ENCODE measurements at places on chromosomes 11 and 22.
A peak's percentile ranks its signal among the peaks of the same experiment; 100 is the strongest.

DNA sequence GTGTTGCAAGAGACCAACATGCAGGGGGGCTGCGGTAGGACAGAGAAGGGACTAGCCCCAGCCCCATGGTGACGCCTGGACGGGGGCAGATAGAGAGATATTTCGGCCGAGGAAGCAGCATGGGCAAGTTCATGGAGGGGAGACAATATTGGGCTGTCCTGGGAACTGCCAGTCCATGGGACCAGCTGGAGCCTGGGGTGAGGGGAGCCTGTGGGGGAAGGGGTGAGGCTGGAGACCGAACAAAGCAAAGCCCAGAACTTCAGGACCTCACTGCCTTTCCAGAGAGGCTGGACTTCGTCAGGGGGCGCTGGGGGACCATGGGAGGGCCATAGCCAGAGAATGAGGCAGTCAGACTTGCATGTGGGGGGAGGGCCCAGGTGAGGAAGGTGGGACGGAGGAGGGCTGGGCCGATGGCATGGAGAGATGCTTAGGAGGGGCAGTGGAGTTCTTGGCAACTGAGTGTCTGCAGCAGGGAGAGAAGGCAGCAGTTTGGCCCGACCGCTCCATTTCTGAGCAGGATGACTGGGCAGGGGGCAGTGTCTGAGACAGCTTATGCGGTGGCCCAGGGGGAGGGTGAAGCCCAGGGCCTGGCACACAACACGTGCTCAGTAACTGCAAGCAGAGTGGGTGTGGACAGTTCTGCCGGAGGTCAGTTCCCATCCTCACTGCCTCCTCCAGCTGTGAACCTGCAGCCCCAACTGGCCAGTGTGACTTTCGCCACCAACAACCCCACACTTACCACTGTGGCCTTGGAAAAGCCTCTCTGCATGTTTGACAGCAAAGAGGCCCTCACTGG, 712 bp downstream of the UPK3A start:
- DNase-seq, result peak; percentile 4

GRCh38 chr11:95895815-95896214, 28.1 kb downstream of the MTMR2 start:
- DNase-seq, result no peak

DNA sequence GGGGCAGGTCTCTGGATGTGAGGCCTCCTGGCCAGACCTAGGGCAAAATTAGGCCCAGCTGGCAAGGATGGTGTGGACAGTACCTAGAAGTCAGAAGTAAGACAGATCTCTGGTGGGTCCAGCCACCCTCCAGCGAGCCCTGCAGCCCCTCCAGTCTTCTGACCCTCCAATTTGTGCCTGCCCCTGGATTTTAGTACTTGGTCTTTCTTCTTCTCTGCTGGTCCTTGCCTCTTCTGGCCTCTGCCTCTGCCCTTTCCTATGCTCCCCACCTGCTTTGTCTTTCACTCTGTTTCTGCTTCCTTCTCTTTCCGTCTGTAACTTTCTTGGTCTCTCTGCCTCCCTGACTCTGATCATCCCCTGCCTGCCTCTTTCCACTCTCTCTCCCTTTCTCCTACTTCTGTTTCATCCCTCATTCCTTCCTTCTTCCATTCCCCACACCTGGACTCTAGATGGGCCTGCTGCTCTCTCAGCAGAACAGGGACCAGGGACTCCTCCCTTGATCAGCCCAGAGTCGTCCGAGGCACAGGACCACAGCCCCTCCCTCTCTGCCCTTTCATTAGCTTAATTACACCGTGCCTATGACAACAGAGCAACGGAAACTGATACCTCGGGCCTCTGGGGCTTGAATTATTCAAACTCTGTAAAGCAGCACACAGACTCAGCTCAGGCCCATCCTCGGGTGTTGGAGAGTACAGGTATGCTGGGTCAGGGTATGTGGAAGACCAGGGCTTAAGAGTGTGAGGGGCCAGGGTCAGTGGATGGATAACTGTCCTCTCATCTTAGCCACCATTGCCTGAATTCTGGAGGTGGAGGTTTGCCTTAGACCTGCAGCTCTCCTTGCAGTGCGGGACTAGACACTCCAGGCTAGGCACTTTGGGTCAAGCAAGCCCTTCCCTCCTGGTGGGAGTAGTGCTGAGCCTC, at the start of gene CHRNA10:
TSS of gene CHRNA10 (minus strand) at position 51 of the 921 bp plus-strand sequence. CDS start 72 bp downstream, outside the sequence.
- no peak for DNase-seq

GRCh38 chr11:639332-639955, 2.4 kb downstream of the DRD4 start:
- no peak for DNase-seq

DNA sequence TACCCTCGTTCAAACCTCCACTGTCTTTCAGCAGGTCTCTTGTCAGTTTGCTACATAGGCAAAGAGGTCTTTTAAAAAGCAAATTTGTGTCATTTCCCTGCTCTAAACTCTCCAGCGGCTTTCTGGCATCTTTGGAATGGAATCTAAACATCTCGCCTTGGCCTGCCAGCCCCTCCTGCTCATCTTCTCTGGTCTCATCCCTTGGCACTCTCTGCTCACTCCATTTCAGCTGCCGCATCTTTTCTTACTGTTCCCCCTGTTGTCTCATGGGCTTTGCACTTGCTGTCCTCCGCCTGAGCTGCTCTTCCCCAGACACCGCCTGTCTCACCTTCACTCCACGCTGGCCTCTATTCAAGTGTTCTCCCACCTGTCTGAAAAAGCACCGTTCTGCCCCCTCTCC, 46.6 kb downstream of the BMAL1 start:
- no peak for DNase-seq

GRCh38 chr22:43237280-43237679, 50.3 kb upstream of the TTLL12 start:
- no peak for DNase-seq

GRCh38 chr11:121762820-121763219, 310.1 kb upstream of the SORL1-AS1 start:
- peak; percentile 81 for DNase-seq

GRCh38 chr22:19874307-19875060, 19.8 kb upstream of the GNB1L start:
- no peak for DNase-seq

DNA sequence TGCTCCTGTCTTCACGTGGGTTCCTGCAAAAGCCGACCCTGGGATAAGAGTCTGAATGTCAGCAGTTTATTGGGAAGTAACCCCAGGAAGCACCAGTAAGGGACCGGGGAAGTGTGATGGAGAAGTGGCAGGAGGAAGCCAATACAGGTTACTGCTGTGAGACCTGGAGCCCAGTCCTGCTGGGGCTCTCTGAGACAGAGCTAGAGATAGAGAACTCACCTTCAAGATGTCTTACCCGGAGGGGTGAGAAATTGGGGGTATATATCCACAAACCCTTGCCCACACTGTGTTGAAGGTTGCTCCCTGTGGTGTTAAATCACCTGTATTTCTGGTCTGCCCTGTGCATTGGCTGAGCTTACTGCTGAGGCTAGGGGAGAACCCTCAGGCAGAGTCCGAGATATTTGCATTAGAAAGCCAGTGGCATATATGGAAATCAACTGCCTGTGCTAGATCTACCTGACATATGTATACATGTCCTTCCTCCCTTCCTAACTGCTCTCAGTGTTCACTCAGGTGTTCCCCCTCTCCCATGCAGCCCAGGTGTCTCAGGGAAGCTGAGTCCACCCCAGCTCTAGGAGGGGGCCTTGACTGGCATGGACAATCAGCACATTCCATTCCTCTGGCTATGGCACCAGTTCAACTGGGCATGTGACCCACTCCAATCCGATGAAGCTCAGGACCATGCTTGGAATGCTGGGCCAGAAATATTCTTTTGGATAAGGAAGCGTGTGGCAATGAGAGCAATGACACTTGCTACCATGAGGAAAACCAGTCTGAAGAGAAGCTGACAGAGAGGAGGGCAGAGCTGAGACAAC, 6.8 kb upstream of the MICAL2 start:
- no peak for DNase-seq

DNA sequence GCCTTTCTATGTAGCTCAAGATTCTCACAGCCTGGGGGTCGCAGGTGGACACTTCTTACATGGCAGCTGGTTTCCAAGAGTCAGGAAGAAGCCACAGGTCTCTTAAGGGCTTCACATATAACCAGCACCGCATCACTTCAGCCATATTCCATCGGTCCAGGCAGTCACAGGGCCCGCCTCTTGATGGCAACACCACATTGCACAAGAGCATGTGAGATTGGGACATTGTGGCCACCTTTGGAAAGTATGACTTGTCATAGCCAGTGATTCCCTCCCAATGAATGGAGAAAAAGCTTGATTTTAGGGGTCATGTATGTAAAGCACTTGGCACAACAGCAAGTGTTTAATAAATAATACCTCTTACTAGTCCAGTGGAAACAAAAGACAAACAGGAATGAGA, 98.3 kb downstream of the NCAM1 start:
- DNase-seq, result no peak

GRCh38 chr11:37788141-37788877, 1190.3 kb upstream of the RAG2 start:
- no peak for DNase-seq

GRCh38 chr22:47120399-47120798, 357.9 kb downstream of the TBC1D22A start:
- DNase-seq, result no peak

GRCh38 chr11:74822170-74822569, 73.5 kb downstream of the RNF169 start:
- no peak for DNase-seq

DNA sequence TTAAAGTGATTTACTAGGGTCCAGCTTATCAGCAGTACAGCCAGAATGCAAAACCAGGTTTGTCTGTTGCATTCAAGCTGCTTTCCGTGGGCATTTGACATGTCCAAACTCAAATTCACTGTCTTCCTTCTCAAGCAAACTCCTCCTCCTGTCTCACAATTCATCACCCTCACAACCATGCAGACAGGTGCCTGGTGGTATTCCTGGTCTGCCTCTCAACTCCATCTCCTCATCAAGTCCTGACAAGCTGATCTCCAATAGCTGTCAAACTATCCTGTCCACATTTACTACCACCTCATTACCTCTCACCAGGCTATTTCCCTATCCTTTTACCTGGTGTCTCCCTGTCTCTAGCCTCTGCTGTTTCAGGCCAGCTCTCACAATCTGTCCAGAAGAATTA, 49.1 kb upstream of the LYVE1 start:
- no peak for DNase-seq

- DNase-seq, result no peak
These were observed 426.8 kb upstream of the CADM1 start for GRCh38 chr11:115930886-115931547.

GRCh38 chr22:44385781-44386180, 73.0 kb upstream of the SHISAL1 start:
- no peak for DNase-seq

DNA sequence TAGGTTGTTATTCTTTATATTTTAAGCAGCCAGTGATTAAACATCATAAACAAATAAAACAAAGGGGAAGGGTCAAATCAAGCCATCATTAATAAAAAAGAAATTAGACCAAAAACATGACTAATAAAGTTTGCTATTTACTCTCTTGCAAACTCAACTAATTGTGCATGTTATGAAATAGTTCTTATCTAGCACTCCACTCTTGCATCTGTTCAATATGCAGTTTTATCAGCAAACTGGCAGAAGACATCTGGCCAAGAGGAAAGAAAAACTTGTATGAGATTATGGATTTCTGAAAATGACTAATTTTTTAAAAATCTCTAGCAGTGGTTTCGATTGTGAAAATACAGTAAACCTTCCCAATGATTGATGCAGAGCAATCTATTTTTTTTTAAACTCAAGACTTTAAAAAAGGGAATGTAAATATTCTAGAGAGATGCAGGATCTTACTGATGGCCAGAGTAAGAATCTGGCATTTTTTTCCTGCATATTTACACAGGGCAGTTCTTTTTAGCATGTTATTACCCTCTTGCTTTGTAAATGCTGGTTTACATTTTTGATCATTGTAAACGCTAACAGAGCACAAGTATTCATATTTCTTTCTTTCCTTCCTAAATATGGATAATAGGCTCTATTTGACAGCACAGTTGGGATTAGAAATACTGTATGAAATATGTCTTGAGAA, 83.3 kb downstream of the GRIA4 start:
- DNase-seq, result no peak

DNA sequence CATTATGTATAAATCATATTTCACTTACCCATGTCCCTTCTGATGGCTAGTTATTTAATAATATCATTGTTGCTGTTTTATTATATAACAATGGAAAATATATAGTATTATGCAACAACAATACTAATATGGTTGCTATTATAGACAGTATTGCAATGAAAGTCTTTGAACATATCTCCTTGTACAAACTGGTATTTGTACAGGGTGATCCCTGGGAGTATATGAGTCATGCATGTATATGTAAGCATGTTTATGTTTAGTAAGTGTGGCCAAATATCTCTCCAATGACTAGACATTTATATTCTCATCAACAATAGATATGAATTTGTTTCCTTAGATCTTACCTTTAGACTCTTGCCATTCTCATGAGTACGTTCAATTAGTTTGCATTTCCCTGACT, 55.9 kb downstream of the KCNC1 start:
- no peak for DNase-seq

DNA sequence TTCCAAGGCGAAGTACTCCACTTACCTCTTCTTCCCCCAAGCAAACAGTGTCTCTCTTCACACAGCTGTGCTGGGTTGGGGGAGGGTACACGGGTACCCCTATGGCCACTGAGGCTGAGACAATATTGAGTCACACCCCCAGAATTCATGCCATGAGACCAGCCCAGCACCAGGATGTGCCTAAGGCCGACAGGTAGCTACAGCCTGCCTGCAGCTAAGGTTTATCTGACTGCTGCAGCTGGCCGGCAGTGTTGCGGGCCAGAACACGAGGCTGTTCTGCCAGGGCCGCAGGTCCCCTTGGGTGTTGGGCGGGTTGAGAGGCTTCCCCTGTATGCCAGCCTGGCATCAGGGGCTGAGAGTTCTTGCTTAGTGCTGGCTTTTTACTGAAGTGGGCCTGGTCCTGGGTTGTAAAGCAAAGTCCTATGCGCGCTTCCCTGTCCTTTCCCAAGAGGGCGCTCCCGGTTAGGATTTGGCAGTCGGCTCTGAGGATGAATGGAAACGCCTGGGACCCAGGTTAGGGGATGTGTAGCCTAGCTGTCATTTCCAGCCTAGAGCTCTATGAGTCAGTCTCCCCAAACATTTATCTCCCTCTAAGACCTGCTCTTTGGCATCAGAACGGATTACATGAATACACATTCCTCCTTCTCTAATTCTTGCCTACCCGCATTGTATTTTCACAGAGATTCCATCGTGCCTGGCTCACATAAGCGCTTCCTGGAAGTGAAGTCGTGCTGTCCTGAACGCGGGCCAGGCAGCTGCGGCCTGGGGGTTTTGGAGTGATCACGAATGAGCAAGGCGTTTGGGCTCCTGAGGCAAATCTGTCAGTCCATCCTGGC, 7.1 kb downstream of the USP18 start:
- peak; percentile 67 for DNase-seq

- no peak for DNase-seq
These were observed 8.9 kb downstream of the HPX start for GRCh38 chr11:6431861-6432260.

DNA sequence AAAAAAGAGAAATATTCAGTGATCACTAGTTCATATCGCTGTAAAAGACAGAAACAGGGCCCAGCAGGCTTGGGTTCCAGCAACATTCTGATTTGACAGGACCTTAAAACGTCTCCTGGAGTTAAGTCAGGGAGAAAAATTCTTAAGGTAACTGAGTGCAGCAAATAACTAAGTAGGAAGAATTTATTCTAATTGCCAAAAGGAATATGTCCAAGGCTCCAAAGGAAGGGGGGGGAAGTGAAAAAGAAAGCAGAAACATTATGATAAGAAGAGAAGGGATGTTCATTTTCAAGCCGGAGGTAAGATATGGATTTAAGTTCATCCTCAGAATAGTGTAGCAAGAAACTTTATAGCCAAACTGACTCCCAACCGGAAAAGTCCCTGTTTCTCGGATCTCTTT, 90.4 kb downstream of the WT1 start:
- no peak for DNase-seq
